ENCODE measurements at places on chromosomes 2 and 18.

DNA sequence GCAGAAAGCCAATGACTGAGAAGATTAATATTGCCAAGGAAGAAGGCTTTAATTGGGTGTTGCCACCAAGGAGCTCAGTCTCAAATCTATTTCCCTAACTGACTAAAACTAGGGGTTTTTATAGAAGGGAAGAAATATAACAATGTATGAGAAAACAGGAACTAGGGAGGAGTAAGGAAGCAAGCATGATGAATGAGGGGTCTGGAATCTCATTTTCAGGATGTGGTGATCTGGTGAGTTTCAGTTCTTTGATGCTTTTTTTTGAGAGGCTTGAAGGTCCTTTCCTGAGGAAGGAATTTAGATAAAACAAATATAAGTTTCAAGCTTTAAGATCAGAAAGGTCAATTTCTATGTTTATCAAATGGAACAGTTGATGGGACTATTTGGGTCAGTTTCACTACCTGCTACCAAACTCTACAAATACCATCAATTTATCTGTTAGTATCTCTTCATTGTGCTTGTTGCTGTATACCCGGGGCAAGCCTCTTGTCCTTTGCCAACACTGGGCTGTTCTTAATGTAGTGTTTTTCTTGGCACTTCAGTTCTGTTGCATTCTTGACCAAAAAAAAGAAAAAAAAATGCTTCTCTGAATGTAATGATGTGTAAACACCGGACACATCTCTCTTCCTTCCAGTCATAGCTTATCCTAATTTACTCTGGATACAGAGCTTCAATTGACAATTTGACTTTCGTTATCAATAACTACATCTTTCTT lies 357.0 kb downstream of the GALNT13 start:
- no peak for DNase-seq

DNA sequence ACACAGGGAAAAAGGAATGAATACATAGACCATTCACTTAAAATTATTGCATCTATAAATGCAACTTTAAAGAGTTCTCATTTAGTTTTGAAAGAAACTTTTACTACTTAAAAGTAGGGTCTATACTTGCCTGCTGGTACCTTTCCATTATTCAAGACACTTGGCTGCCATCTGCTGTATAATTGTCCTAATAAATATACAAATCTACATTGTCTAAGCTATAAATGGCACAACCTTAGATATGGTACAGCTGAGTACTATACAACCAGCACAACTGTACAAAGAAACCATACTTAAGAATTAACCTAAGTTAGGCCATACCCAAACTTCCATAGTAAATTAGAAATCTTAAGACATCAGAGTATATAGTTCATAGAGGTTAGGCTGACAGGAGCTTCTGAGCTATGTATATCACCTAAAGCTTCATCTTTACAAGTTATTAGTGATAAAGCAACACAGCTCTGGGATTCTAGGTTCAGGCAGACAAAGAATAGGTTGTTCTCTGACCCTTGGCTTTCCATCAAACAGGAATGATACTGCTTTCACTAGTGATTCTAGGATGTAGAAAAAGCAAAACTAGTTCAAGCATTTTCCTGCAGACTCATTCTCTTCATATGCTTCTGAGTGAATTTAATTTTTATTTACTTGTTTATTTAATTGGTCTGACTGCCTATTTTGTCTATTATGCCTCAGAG lies 22.1 kb downstream of the EXOC6B start:
- no peak for DNase-seq

DNA sequence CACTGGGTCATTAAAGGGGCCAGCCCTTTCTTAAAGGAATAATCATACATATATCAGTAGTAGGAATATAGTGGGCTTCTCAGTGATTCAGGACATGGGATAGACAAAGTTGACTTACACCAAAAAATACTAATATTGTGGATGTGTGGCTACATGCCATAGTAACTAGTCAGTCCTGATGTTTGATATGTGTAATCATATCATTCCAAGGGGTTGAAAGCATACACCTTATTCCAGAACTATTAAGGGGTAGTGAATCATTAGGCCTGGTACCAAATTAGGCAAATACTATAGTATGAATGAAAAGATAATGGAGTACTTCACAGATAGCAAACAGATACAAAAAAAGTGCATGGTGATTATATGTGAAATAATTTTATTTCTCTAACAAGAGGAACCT lies 814.9 kb upstream of the NRXN1 start:
- DNase-seq, result no peak

DNA sequence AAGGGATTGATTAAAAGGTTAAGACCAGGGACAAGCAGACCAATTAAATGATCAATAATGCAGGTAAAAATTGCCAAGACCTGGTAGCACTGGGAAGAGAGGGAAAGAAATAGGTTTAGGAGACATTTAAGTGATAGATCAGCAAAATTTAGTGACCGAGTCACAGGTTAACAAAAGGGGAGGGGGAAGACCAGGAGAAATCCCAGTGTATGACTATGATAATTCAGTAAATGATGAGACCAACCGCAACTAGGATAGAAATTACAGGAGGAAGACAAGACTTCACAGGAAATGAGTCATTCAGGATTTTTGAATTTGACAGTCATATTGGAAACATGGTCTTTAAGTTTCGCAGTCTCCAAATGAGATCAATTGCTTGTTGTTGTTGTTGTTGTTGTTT lies 62.9 kb downstream of the COBLL1 start:
- DNase-seq, result no peak

GRCh38 chr2:174971868-174972781 lies 33.1 kb downstream of the CHN1 start:
- DNase-seq, result no peak
